Gastrocnemius medialis (tissue), 4 donors: ENCODE measurements at places on chromosomes 5 and 9. TPM values are rescaled to one million over a fixed set of nuclear protein-coding genes. Genes with fewer than 3 reads are reported as not detected.

The MOB3B gene
- 16.3 TPM for total RNA-seq

DNA sequence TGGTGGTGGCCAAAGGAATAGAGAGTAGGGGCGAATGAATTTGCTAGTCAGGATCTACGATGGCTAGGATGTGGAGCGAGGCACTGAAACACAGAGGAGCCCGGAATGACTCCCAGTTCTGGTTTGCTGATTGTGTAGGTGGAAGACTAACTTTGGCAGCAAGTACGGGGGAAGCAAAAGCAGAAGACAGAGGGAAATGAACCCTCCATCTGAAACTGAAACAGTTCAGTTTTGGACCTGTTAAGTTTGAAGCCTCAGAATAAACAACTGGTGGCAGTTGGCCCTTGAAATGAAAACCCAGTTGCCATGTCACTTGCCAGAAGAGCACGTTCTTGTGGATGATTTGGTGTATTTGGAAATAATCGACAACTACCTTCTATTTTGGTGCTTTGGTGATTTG lies 15.4 kb upstream of the SMIM15 start:
- H3K4me3 ChIP-seq, result no peak overlapping the region
- no peaks in the 10 kb centered on the region for H3K27me3 ChIP-seq
- no peaks in the 10 kb centered on the region for H3K4me1 ChIP-seq
- DNase-seq, result no peak
- H3K27ac ChIP-seq, result no peak overlapping the region
- no peaks in the 10 kb centered on the region for H3K36me3 ChIP-seq

The SLC6A7 gene
- total RNA-seq, result not detected

DNA sequence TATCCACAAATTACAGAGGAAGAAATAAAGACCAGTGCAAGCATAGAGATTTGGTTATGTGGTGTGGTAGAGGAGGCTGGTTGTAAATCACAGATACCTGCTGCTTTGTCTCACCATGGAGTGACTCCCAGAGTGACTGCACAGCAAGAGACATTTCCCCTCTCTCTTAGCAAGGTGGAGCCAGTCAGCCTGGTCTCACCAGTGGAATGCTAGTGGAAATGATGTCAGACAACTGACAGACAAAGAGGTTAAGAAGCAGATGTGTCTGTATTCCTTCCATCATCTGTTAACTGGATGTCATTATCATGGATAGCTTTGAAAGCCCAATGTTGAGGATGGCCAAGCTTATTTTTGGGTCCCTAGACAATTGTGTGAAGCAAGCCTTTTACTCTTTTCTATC lies 509.4 kb upstream of the SEMA6A start:
- no peaks in the 10 kb centered on the region for H3K4me1 ChIP-seq
- DNase-seq, result no peak
- H3K27ac ChIP-seq, result no peak overlapping the region

DNA sequence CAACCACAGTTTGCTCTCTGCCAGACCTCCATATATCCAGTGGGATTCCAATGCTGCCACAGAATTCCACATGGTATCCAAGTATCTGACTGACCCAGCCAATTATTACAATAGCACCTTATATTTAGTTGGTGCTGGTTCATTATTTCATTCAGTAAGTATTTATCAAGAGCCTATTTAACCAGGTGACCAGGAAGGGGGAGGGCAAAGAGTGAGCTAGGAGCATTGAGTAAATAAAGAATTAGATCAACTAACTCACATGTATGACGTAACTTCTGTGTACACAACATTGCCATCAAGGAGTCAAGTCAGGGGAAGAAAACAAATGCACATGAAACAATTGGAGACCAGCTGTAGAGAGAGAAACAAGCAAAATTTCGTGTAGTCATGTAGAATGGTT lies 207.1 kb upstream of the PAPPA start:
- no peak overlapping the region for H3K4me3 ChIP-seq
- no peak overlapping the region for H3K27ac ChIP-seq
- H3K4me1 ChIP-seq, result no peaks in the 10 kb centered on the region
- no peaks in the 10 kb centered on the region for H3K27me3 ChIP-seq
- no peak for DNase-seq

DNA sequence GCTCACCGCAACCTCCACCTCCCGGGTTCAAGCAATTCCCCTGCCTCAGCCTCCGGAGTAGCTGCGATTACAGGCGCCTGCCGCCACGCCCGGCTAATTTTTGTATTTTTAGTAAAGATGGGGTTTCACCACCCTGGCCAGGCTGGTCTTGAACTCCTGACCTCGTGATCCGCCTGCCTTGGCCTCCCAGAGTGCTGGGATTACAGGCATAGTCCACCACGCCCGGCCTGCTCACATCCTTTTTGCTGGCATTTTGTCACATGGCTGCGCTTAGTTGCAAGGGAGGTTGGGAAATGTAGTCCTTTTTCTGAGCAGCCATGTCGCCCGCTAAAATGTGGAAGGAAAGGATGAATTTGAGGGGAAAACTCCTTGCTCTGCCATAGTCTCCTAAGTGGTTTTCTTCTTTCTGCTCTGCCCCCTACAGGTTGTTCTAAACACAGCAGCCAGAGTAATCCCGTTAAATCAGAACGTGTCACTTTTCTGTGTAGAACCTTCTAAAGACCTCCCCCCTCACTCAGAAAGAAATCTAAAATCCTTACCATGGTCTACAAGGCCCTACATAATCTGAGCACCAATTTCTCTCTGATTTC lies 57.8 kb upstream of the HSPA9 start:
- H3K4me3 ChIP-seq, result no peak overlapping the region
- DNase-seq, result peak; percentile 45
- H3K27ac ChIP-seq, result no peak overlapping the region
- no peaks in the 10 kb centered on the region for H3K36me3 ChIP-seq
- no peaks in the 10 kb centered on the region for H3K4me1 ChIP-seq

The CORO2A gene
- total RNA-seq, result 0.05 TPM

The SMIM23 gene
- total RNA-seq, result not detected

DNA sequence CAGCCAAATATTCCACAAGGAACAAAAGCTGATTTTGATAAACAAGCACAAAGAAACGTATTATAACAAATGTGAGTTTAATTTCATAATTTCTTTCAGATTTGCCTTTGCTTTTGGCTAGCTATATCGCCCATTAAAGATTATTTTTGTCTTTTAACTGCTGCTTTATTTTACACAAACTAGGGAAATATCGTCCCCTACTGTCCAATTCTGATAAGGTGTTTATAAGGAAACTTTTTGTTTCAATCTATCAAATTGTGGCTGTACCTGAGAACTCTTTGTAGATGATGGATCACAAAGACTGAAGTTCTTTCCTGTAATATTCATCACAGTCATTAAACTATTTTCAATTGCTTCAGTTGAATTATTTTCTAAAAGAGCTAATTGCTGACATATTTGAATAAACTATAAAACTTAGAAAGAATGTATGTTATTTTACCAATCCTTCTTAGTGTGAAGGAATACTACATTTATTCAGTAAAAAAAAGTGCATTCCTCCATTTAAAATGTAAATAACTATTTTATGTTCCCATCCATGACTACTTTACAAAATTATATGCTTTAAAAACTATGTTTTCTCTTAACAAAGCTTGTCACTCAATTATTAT lies 431.3 kb upstream of the ITGA1 start:
- H3K4me3 ChIP-seq, result no peak overlapping the region
- H3K36me3 ChIP-seq, result no peaks in the 10 kb centered on the region
- H3K27me3 ChIP-seq, result no peaks in the 10 kb centered on the region
- H3K27ac ChIP-seq, result no peak overlapping the region
- DNase-seq, result no peak
